AG04449 (cell line): ENCODE measurements at places on chromosomes 13 and 19.

DNA sequence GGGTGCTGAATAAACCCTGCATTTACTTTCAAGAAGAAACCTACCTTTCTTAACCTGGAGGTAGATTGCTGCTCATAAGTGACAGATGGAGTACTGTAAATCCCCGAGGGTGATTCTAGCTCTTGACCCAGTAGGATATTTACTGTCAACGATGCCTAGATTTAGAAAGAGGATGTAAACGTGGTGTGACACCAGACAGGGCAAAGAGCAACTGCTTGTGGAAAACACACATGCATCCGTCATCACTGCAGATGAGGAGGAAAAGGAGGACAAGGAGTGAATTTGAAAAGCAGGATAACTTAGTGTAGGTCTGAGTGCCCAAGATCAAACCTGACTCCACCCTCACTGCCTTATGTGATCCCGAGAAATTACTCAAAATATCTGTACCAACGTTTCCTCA lies 9.8 kb upstream of the CLN5 start:
- no peak for DNase-seq

DNA sequence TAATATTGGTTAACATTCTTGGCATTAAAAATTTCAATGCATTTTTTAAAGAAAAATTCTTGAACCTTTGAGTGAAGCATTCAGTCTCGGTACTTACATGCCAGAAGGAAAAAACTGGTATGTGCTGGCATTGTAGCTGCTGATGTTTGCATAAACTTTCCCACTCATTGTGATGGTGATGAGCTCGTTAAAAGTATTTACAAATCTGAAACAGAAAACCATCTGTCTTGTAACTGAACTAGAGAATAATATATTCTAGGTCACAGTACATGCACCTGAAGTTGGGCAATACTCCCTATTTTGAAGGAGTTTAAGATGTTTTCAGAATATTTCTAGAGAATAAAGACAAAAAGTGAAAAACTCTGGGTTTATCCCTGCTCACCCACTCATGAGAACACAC lies 64.1 kb downstream of the SLC15A1 start:
- DNase-seq: no peak

- DNase-seq: no peak
Observed at GRCh38 chr19:33505823-33506222, 15.8 kb downstream of the PEPD start.

- no peak for DNase-seq
Observed at GRCh38 chr19:4609878-4610511, 29.3 kb upstream of the TNFAIP8L1 start.

DNA sequence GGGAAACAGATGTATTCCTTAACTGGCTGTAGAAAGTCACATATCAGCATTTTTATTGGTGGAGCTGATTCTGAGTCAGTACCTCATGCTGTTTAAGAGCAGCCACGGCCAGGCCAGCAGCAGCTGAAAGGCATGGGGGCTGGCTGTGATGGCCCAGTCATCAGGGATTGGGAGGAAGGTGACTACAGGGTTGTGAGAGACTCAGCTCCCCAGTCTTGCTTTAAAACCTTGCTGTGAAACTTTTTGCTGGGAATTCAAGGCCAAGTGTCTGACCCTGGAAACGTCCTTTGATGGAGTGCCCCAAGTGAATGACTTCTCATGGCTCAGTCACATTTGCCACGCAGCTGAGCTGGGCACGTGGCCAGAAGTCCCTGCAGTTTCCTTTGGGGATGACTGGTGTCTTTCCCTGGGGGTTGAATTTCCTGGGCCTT lies 39.1 kb upstream of the RNF113B start:
- no peak for DNase-seq
